Activated CD4-positive, alpha-beta memory T cell treated with anti-CD3 and anti-CD28 coated beads, Interleukin-2, amount 10 ng/mL, durations not matched to agents 7 days and 5 days (primary cell): ENCODE measurements at places on chromosomes 6 and 20. TPM values are rescaled to one million over a fixed set of nuclear protein-coding genes. Genes with fewer than 3 reads are reported as not detected.

The SLA2 gene
- total RNA-seq, result 78.6 TPM

The BAG2 gene
- total RNA-seq, result 5.7 TPM

The E2F3 gene
- 30.1 TPM for total RNA-seq

The COL11A2 gene
- 0.60 TPM for total RNA-seq

The LHFPL5 gene
- not detected for total RNA-seq

The TGM2 gene
- total RNA-seq, result 0.38 TPM

The XKR7 gene
- not detected for total RNA-seq

The MYH7B gene
- total RNA-seq, result 0.08 TPM

The GPR6 gene
- not detected for total RNA-seq

The ESR1 gene
- total RNA-seq, result 1.2 TPM

The RIOK1 gene
- total RNA-seq, result 27.0 TPM

The TRIM15 gene
- not detected for total RNA-seq

The DAAM2 gene
- not detected for total RNA-seq

DNA sequence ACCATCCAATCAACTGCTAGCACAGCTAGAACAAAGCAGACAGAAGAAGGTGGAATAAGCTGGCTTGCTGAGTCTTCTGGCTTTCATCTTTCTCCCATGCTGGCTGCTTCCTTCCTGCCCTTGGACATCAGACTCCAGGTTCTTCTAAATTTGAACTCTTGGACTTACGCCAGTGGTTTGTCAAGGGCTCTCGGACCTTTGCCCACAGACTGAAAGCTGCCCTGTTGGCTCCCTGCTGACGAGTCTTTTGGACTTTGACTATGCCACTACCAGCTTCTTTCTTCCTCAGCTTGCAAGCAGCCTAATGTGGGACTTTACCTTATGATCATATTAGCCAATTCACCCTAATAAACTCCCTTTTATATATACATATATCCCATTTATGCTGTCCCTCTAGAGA is 164.1 kb upstream of the GJE1 start:
- no peak overlapping the region for H3K27ac ChIP-seq
- DNase-seq, result no peak
- H3K4me1 ChIP-seq, result peaks cover 2% of the 10 kb centered on the region
- H3K4me3 ChIP-seq, result no peak overlapping the region
- H3K36me3 ChIP-seq, result no peaks in the 10 kb centered on the region
- no peaks in the 10 kb centered on the region for H3K27me3 ChIP-seq

- H3K27ac ChIP-seq, result peak overlapping the region; percentile 69
- H3K36me3 ChIP-seq, result peaks cover 64% of the 10 kb centered on the region
- no peaks in the 10 kb centered on the region for H3K27me3 ChIP-seq
- no peak for DNase-seq
- H3K4me1 ChIP-seq, result peaks cover 37% of the 10 kb centered on the region
Measured at GRCh38 chr6:170346649-170347048, 40.1 kb downstream of the FAM120B start.

GRCh38 chr6:74654296-74654695 is 551.6 kb downstream of the COL12A1 start:
- H3K4me3 ChIP-seq, result no peak overlapping the region
- no peak overlapping the region for H3K27ac ChIP-seq
- H3K27me3 ChIP-seq, result no peaks in the 10 kb centered on the region
- DNase-seq, result no peak
- no peaks in the 10 kb centered on the region for H3K36me3 ChIP-seq

- H3K4me3 ChIP-seq, result no peak overlapping the region
- H3K27ac ChIP-seq, result no peak overlapping the region
- no peaks in the 10 kb centered on the region for H3K27me3 ChIP-seq
- no peak for DNase-seq
- H3K36me3 ChIP-seq, result no peaks in the 10 kb centered on the region
- H3K4me1 ChIP-seq, result peaks cover 29% of the 10 kb centered on the region
Measured at GRCh38 chr6:156854466-156855161, 77.4 kb downstream of the ARID1B start.

GRCh38 chr20:59678288-59678687 is 73.9 kb downstream of the PHACTR3 start:
- H3K27ac ChIP-seq, result no peak overlapping the region
- no peak overlapping the region for H3K4me3 ChIP-seq
- H3K4me1 ChIP-seq, result no peaks in the 10 kb centered on the region
- peaks cover 2% of the 10 kb centered on the region for H3K27me3 ChIP-seq
- DNase-seq, result no peak

DNA sequence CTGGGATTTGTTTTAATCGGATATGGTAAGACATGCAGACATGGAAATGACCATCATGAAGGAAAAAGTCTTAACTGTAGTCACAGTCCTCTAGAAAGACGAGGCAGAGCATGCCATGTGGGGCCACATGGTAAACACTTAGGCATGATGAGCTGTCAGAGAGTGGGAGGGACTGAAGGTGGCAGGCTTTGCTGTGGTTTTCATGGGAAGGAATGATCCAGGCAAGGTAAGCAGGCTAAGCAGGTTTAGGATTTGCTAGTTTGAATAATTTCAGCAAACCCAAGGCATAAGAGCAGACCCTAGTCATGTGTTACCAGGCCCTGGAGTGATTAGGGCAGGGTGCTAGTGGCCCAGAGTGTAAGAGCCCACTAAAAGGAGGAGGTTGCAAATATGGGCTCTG is 47.2 kb upstream of the STMND1 start:
- H3K4me1 ChIP-seq, result no peaks in the 10 kb centered on the region
- no peak overlapping the region for H3K4me3 ChIP-seq
- peaks cover 2% of the 10 kb centered on the region for H3K27me3 ChIP-seq
- H3K36me3 ChIP-seq, result no peaks in the 10 kb centered on the region

GRCh38 chr20:47063407-47063806 is 168.8 kb downstream of the EYA2 start:
- no peak overlapping the region for H3K4me3 ChIP-seq
- no peak for DNase-seq
- no peak overlapping the region for H3K27ac ChIP-seq
- H3K27me3 ChIP-seq, result peaks cover 7% of the 10 kb centered on the region
- H3K36me3 ChIP-seq, result no peaks in the 10 kb centered on the region
- no peaks in the 10 kb centered on the region for H3K4me1 ChIP-seq

DNA sequence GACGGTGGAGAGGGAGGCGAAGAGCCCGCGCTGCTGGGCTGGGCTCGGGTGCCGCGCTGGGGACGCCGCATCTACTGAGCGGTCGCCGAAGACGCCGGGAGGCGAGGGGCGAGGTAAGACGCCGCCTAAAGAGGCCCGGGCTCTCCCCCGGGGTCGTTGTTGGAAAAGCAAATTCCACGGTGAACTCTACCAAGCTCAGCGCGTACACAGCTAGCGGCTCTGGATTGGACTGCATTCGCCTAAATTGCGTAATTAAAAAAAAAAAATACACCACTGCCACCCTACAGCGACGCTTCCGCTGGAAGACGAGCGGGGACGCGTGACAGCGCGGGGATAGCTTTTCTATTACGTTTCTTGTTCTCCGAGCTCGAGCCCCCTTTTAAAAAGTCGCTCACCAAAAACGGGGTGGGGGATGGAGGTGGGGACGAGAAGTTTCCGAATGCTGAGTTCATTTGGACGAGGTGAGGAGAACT is 92.0 kb upstream of the PRDM1 start:
- peak overlapping the region; percentile 87 for H3K4me3 ChIP-seq
- peaks cover 4% of the 10 kb centered on the region for H3K36me3 ChIP-seq
- H3K27me3 ChIP-seq, result peaks cover 5% of the 10 kb centered on the region

DNA sequence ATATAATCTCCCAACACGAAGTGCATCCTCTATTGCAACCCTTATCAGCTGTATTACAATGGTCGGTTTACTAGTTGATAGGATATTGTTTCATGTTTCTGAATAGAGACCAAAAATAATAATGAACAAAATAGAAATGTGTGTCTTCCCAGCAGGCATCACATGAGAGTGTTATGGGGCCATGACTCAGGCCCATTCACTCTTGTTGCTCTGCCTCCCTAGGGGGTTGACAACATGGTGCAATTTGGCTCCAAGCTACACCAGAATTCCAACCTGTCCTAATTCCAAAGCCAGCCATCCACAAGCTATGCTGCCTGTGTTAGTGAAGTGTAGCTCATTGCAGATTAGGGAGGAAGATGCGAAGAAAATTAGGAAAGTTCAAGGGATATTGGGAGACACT is 13.1 kb upstream of the SAYSD1 start:
- DNase-seq, result no peak
- H3K36me3 ChIP-seq, result no peaks in the 10 kb centered on the region
- H3K27ac ChIP-seq, result no peak overlapping the region

- no peaks in the 10 kb centered on the region for H3K36me3 ChIP-seq
- H3K27me3 ChIP-seq, result no peaks in the 10 kb centered on the region
- H3K4me1 ChIP-seq, result no peaks in the 10 kb centered on the region
- no peak overlapping the region for H3K27ac ChIP-seq
Measured at GRCh38 chr6:102902471-102902870, 1509.0 kb downstream of the GRIK2 start.

GRCh38 chr6:106705156-106705555 is 75.8 kb downstream of the QRSL1 start:
- no peaks in the 10 kb centered on the region for H3K4me1 ChIP-seq
- no peak for DNase-seq
- H3K4me3 ChIP-seq, result no peak overlapping the region
- H3K27ac ChIP-seq, result no peak overlapping the region

DNA sequence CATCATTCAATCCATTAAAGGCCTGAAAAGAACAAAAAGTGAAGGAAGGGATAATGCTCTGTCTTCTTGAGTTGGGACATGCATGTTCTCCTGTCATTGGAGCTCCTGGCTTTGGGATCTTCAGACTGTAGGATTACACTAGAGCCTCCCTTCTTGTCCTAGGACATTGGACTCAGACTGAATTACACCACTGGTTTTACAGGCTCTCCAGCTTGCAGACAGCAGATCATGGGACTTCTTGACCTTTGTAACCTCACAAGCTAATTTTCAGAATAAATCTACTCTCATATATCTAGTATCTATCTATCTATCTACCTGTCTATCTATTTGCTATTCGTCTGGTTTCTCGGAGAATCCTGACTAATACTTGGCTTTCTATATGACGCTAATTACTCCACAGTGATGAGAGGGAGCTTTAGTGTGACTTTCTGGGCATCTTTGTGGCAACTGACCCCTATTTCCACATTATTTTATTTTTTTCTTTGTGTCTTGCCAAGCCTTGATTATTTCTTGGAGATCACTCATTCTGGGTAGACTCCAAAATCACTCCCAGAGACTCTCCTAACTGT is 151.9 kb upstream of the ZNF184 start:
- peaks cover 34% of the 10 kb centered on the region for H3K27me3 ChIP-seq
- no peaks in the 10 kb centered on the region for H3K36me3 ChIP-seq
- H3K4me3 ChIP-seq, result no peak overlapping the region

DNA sequence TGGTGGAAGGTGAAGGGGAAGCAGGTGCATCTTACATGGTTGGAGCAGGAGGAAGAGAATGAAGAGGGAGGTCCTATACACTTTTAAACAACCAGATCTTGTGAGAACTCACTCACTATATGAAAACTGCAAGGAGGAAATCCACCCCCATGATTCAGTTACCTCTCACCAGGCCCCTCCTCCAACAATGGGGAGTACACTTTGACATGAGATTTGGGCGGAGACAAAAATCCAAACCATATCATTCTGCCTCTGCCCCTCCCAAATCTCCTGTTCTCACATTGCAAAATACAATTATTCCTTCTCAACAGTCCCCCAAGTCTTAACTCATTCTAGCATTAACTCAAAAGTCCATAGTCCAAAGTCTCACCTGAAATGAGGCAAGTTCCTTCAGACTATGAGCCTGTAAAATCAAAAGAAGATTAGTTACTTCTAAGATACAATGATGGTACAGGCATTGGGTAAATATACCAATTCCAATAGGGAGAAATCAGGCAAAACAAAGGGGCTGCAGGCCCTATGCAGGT is 60.5 kb downstream of the EDN1 start:
- no peak for DNase-seq
- no peaks in the 10 kb centered on the region for H3K36me3 ChIP-seq
- H3K27me3 ChIP-seq, result no peaks in the 10 kb centered on the region

- H3K4me3 ChIP-seq, result no peak overlapping the region
- DNase-seq, result peak; percentile 63
- H3K4me1 ChIP-seq, result peaks cover 67% of the 10 kb centered on the region
- H3K36me3 ChIP-seq, result peaks cover 52% of the 10 kb centered on the region
- no peak overlapping the region for H3K27ac ChIP-seq
Measured at GRCh38 chr6:16684896-16685554, 76.2 kb downstream of the ATXN1 start.

DNA sequence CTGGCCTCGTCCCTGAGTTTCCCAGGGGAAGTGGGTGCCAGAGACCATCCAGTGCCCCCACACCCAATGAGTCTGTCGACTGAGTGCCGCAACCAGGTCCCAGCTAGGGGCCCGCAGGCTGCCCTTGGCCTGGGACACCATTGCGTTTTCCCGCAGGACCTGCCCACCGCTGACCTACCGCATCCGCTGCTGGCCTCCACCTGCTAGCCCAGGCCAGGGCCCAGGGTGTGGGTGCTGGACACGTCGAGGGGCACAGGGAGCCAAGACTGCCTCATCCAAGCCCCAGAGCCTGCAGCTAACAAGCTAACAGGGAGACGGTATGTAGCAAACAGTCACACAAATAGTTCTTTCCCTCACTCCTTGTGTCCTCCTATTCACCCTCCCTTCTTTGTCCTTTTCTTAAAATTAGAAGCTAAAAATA is 97.7 kb downstream of the TMEM242 start:
- no peaks in the 10 kb centered on the region for H3K27me3 ChIP-seq
- H3K27ac ChIP-seq, result no peak overlapping the region
- DNase-seq, result peak; percentile 10
- H3K4me3 ChIP-seq, result no peak overlapping the region

DNA sequence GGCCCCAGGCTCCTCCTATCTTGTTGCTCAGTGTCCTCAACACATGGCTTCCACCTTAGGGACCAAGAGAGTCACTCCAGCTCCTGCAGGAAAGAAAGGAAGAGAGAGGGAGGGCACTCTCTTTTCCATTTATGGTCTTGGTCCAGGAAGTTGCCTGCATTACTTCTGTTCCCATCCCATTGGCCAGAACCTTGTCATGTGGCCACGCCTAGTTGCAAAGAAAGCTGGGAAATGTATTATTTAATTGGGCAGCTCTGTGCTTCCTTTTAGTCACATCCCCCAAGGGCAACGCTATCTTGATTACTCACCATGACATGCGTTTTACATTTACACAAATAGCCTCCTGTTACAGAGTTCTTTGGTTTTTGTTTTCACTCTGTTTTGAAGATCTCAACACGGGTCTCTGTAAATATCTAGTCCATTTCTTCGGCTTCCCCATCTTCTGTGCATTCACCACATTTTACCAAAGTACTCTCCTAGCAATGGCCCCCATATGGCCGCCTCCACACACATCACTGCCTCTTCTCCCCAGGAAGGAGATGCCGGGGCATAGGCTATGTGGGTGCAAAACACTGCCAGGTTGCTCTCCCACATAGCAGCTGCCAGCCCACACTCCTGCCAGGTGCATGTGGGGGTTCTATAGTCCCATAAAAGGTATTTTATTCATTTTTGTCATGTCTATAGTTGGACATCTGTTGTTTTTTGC is 35.7 kb upstream of the ZMYND8 start:
- H3K4me3 ChIP-seq, result no peak overlapping the region
- no peaks in the 10 kb centered on the region for H3K27me3 ChIP-seq
- H3K27ac ChIP-seq, result no peak overlapping the region
- H3K4me1 ChIP-seq, result peaks cover 21% of the 10 kb centered on the region
- H3K36me3 ChIP-seq, result no peaks in the 10 kb centered on the region

GRCh38 chr20:38143646-38144554 is 21.2 kb downstream of the TGM2 start:
- H3K4me1 ChIP-seq, result no peaks in the 10 kb centered on the region
- H3K4me3 ChIP-seq, result no peak overlapping the region
- H3K36me3 ChIP-seq, result no peaks in the 10 kb centered on the region
- peaks cover 3% of the 10 kb centered on the region for H3K27me3 ChIP-seq

GRCh38 chr6:80356000-80356399 is 249.5 kb downstream of the BCKDHB start:
- no peaks in the 10 kb centered on the region for H3K4me1 ChIP-seq
- H3K4me3 ChIP-seq, result no peak overlapping the region
- H3K27ac ChIP-seq, result no peak overlapping the region

GRCh38 chr20:3360752-3361151 is 46.7 kb downstream of the DNAAF9 start:
- DNase-seq, result no peak
- no peaks in the 10 kb centered on the region for H3K4me1 ChIP-seq
- peaks cover 1% of the 10 kb centered on the region for H3K36me3 ChIP-seq
- no peaks in the 10 kb centered on the region for H3K27me3 ChIP-seq
